Lower leg skin (tissue), 4 donors: ENCODE measurements at places on chromosomes 16 and 17. TPM values are rescaled to one million over a fixed set of nuclear protein-coding genes. Genes with fewer than 3 reads are reported as not detected.

DNA sequence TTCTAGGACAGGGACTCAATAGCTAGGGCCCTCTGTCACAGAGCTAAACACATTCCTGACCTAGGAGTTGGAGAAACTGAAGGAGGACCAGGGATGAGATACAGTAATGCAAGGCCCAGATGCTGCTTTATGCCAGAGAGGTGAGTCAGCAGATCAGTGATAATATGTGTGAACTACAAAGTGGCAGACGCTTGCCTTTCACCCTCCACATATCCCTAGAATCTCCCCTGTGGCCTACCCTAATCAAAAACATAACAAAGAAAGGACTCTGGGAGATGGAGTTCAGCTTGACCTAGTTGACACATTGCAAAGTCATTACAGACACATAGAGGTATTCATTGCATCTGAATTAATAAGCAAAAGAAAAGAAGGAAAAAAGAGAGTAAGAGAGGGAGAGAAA lies 417.6 kb upstream of the DYNLRB2 start:
- no peak for DNase-seq

- peak; percentile 32 for DNase-seq
Observed at GRCh38 chr16:50152351-50152806, 727 bp upstream of the TENT4B start.

- no peak for DNase-seq
Observed at GRCh38 chr16:79347277-79347676, 253.3 kb downstream of the MAF start.

LHX1 gene
- total RNA-seq = not detected

ODAD4 gene
- total RNA-seq = 0.42 TPM

DNA sequence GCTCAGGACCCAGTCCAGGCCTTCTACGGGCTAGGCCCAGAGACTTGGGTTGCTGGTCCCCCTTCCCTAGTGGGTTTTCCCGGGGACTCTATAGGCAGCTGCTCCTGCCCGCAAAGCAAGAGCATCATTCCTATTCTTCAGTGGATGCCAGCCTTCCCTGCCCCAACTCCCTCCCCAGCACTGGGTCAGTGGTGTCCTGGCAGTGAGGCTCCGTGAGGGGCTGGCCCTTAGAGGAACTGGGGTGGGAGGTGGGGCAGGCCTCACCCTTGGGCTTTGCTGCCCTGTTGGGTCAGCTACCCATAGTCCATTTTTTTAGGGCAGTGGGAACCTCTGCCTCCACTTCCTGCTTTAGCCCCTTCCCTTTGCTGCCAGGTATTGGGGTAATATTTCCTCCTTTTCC lies 7.9 kb upstream of the PLEKHG4 start:
- no peak for DNase-seq

DNA sequence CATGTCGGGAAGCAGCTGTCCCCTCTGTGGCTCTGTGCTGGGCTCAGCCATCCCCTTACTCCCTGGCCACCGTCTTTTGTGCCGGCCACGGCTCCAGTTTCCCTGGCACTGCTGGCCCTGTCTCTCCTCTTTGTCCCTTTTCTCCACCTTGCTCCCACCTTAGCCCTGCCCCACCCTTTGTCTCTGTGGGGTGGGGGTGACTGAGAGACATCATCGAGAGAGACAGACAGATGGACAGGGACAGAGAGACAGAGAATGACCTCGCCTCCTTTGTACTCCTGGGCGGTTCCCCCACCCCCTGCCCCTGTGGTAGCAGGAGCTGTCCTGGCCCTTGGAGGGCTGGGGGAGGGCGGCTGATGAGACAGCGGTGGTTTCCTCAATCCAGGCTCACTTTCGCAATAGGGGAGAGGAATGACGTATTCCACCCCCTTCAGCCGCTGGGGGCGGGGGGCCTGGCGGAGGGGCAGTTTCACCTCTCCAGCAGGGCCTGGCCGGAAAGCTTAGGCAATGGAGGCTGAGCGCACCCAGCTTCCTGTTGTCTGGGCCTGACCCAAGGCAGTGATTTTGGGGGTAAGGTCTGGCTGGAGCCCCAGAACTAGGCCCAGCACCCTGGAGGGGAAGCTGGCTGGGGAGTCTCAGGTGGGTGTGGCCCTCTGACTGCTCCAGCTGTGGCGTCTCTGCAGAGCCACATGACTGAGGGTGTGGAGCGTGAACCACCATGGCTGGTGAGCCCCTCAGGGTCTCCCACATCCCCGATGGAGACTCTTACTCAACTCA lies 7.3 kb downstream of the FMNL1 start:
- DNase-seq = peak; percentile 97
